ENCODE measurements at places on chromosomes 3 and 15.

DNA sequence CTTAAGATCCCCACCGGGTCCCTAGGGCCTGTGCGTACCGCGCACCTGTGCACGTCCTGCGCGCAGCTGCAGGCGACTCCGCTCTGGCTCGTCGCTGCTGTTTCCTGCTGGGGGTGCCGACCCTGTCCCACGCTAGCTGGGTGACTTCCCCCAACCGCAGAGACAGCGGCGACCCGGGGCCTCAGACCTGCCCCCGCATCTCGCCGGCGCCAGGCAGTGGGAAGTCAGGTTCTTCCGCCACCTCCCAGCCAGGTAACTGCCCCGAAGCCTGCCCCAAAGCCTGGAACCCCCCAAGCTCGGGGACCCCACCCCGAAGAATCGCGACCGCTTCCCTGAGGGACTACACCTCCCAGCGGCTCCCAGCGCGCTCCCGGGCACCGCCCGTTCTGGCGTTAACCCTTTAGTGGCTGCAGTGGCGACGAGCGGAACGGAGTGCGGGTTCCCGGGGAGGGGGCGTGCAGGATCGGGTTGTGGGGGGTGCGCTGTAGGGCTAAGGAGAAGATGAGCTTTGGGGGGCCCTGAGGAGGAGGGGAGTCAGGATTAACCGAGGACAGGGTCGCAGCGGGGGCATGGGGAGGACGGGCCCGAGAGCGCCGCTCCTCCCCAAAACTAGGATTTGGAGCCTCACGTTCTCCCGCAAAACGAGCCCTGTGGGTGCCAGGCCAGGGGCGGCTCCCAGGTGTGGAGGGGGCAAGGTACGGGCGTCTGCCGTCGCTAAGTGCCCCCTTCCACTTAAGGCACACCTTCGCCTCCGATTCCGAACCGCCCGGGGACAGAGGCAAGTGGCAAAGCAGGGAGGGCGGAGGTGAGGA, 589 bp downstream of the NEIL1 start:
- DNase-seq, result peak; percentile 54

DNA sequence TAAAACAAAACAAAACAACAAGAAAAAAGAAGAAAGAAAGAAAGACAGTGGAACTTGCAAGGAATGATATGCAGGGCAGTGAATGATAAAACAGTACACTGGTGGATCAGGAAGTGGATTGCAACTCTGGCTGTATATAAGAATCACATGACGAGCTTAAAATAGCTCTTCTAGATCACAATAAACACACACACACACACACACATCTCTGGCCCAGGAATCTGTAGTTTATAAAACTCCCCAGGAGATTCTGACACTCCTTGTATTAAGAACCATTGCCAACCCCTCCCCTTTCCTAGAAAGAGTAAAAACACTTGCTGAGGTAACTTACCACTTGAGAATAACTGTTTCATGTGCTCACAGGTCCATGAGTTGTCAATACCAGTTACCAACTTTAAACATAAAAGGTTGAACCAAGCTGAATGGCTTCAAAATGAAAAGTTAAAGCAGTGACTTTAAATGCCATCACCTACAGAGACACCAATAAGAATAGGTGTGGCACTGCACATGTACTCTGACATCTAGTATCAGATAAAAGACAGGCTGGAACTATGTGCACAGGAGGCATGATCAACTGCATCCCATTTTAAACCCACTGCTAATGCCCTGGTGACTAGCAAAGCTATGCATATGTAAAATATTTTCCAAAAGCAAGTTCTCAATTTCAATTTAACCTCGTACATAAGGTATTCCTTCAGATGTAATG, 3.9 kb downstream of the CPOX start:
- DNase-seq, result no peak

DNA sequence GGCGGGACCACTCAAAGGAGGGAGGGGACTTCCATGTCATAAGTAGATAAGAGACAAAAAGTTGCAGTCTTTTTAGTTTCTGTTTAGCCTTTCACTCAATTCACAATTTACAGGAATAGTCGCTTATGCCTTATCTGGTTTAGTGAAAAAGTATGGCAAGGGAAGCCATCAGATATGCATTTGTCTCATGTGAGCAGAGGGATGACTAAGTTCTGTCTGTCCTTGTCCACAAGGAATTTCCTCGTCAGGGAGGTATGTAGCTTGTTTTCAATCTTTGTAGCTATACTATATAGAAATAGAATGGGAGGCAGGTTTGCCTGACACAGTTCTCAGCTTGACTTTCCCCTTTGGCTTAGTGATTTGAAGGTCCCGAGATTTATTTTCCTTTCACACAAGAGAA, 882.8 kb downstream of the NAALADL2 start:
- DNase-seq, result no peak

DNA sequence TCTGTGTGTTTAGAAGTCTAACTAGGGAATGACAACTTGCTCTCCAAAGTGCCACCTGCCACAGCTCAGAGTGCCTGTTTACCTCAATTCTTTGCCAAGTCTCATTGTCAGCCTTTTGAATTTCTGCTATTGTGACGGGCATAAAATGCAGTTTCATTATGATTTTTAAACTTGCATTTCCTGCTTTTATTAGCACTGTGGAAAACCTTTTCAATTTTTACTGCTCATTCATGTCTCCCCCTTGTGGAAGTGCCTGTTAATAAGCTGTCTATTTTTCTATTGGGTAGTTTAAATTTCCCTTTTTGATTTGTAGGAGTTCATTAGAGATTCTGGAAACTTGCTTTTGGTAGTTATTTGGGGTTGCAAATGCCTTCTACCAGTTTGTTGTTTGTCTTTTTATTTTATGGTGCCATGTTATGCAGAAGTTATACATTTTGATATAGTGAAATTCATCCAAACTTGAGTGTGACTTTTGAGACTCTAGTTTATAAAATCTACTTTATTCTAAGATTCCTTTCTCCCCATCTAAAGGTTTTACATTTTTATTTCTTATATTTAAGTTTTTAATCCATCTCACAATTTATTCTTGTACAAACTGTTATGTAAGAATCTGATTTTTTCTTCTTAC, 53.9 kb upstream of the FRMD4B start:
- no peak for DNase-seq
